K562 (cell line): ENCODE measurements at places on chromosomes 4 and X.

DNA sequence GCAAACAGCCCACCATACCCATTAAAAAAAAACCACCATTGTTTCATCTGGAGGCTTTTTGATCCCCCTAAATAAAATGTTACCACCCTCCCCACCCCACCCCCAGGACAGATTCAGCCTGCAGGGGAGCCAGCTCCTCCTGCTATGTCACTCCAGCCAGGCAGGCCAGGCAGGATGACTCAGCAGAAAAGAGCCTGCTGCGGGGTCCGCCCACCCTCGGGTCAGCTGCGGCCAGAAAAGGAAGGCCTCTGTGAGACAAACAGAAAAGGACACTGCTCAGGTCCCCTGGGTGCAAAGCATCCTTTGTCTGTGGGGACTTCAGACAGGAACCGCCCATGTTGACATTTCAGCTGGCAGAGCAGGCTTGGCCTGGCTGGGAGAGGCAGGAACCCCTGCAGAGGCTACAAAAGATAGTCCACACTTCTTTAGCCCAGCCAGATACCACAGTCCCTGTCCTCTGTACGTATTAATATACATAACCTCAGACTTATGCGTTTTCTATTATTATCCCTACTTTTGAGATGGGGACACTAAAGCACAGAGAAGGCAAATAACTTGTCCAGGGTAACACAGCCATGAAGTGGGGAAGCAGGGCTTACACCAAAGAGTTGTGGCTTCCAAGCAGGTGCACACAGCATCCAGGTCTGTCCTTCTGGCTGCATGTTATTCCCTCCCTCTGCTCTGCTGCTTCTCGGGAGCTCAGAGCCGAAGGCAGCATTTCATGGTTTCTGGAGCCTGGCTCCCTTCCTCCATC is 147.7 kb downstream of the CPEB2 start:
- DNase-seq: peak; percentile 92

GRCh38 chr4:60656171-60656570 is 544.0 kb upstream of the ADGRL3 start:
- DNase-seq: no peak

GRCh38 chrX:114635986-114636385 is 52.1 kb downstream of the HTR2C start:
- DNase-seq: no peak

DNA sequence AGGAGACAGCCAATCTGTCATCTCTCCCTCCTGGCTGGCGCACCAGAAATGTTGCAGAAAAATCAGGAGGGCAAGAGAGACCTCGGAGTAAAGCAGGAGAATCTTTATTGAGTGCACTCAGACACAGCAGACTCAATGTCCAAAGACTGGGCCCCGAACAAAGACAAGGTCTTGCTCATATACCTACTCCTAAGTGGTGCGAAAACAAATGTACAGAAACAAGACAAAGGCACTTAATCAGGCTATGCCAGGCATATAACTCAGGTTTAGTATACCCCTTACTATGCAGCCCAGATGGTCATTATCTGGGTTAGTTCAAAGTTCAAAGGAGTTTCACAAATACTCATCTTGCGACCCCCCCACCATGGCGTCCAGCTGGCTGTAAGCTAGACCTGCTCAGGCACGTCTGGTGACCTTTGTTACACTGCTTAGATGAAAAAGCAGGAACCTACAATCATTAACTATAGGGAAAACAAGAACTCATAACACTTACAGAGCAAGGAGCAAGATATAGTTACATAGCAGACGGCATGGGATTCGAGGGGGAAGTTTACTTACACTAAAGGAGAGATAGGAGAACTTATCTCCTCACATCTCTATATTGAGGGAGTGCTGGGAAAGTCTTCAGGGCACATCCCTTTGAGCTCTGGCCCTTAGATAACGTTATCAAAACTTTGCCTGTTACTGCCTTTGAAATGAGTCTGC is 27.5 kb downstream of the SULT1E1 start:
- no peak for DNase-seq

DNA sequence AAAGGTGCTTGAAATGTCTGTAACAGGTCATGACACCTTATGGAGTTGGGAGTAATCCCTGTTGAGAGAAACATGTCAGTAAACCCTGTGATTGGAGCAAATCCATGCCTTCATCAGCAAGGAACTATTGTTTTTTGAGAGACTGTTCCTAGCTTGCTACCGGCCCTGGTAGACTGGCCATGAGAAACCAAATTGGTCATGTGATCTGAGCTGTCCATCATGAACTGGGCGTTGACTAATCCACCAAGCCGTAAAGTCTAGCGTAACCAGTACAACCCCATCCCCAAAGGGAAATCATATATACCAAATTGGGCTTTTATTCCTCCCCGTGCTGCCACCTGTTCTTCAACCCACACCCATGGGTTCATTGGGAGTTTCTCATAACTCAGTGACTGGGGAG is 143.7 kb downstream of the PHF8 start:
- DNase-seq: no peak

GRCh38 chr4:76634220-76634619 is 199.2 kb downstream of the SHROOM3 start:
- DNase-seq: no peak

DNA sequence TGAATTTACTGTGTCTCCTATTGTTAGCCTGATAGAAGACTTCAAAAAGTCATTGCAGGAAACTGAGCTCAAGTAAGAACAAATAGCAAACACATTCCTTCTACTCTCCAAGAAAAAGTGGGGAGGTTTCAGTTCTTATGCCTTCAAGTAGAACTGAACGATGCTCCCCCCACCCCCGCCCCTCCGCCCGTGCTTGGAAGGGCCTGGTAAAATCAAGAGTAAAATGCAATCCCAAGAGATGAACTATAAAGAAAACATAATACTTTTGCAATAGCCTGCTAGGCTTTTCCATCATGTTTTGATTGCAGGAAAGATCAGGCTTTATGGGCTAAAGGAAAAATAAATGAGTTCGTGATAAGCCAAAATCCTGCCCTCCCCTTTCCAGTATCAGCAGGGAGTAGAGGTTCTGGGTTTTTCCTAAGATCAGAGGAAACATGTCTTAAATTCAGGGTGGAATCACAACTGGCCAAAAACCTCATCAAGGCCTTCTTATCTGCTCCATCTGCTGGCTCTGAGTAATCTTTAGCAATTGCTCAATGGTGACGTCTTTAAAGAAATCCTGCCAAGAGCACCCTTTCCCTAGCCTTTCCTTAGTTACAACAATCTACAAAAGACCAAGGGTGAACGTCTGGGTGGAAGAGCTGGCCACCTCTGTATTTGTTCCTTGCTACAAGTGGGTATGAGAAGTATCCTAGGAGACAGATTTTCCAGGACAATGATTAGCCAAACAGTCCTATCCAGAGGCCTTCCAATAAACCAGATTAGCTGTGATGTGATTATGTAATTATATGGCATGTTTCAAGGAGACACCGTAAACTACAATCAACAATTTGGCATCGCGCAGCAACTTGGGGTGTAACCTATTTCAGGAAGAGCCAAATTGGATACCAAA is 66.3 kb upstream of the FAM9C start:
- no peak for DNase-seq

- DNase-seq: peak; percentile 63
These were observed 115.1 kb downstream of the RBM47 start for GRCh38 chr4:40514497-40514951.

GRCh38 chr4:87865288-87865687 is 32.5 kb downstream of the MEPE start:
- no peak for DNase-seq

GRCh38 chrX:129347291-129347690 is 176.0 kb downstream of the SMARCA1 start:
- no peak for DNase-seq

- DNase-seq: no peak
These were observed 74.7 kb upstream of the INTU start for GRCh38 chr4:127558088-127558487.

GRCh38 chr4:140243278-140243753 is 89.3 kb upstream of the MAML3 start:
- no peak for DNase-seq

GRCh38 chr4:111689214-111689613 is 456.0 kb upstream of the FAM241A start:
- DNase-seq: no peak

DNA sequence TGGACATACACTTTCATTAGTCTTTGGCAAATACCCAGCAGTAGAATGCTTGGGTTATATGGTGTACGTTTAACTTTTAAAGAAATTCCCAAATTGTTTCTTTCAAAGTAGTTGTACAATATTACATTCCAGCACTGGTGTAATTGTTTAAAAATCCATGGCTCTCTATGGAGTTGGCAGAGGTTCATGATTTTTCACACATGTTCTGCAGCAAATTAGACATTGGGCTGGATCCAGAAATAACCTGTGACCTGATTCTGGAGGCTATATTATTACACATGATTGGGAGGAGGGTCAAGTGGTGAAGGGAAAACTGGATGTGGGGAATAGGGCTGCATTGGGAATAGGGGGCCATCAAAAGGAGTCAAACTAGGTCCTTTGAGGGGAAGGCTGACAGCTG is 41.9 kb downstream of the MAMLD1 start:
- DNase-seq: no peak

DNA sequence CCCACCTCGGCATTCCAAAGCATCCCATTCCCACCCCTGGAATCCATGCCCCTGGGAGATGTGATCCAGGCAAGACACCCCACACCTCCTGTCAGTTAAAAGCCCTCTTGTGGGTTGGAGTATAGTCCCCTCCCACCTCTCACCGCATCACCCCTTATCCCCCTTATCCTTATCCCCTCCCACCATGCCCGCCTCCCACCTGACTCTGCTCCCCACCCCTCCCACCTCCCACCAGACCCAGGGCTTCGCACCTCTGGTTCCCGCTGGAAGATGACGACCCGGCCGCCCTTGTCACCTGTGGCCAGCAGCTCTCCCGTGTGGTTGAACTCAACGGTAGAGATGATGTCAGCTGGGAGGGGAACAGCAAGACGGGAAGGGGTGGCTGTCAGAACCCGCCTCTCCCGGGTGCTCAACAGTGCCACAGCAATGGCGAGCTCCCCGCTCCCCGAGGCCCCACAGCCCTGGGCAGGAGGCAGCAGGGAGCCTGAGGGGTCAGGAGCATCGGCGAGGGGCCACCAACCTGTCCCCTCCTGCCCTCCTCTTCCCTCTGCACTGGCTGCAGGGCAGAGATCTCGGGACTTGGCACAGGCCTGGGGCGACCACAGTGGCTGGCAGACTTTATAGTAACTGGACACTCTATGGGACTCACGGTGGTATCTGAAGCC is 91.5 kb downstream of the PPP2R2C start:
- DNase-seq: no peak

DNA sequence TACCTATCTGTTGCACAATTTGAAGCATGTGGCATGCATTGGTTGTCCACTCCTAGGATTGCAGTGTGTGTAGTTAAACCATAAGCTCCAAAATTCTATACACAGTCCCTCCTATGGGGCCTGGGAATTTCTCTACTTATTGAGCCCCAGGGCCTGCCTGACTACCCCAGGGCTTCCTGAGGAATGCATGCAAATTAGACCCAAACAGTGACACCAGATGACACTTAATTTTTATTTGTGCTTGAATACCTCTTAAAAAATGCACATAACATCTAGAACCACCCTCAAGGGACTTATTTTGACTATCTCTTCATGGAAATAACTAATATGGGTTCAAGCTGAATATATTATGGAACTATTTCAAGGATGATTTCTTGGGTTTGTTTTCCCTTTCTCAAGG is 236.4 kb downstream of the PPP1R2C start:
- DNase-seq: no peak

DNA sequence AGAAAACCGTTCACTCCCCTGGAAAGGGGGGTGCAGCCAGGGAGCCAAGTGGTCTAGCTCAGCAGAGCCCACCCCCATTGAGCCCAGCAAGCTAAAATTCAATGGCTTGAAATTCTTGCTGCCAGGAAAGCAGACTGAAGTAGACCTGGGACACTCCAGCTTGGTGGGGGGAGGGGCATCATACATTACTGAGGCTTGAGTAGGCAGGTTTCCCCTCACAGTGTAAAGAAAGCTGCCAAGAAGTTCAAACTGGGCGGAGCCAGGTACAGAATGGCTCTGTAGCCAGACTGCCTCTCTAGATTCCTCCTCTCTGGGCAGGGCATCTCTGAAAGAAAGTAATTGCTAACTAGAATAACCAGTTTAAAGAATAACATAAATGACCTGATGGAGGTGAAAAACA is 372.3 kb upstream of the F9 start:
- no peak for DNase-seq

- no peak for DNase-seq
These were observed 77.0 kb downstream of the ZNF827 start for GRCh38 chr4:145861336-145862318.

DNA sequence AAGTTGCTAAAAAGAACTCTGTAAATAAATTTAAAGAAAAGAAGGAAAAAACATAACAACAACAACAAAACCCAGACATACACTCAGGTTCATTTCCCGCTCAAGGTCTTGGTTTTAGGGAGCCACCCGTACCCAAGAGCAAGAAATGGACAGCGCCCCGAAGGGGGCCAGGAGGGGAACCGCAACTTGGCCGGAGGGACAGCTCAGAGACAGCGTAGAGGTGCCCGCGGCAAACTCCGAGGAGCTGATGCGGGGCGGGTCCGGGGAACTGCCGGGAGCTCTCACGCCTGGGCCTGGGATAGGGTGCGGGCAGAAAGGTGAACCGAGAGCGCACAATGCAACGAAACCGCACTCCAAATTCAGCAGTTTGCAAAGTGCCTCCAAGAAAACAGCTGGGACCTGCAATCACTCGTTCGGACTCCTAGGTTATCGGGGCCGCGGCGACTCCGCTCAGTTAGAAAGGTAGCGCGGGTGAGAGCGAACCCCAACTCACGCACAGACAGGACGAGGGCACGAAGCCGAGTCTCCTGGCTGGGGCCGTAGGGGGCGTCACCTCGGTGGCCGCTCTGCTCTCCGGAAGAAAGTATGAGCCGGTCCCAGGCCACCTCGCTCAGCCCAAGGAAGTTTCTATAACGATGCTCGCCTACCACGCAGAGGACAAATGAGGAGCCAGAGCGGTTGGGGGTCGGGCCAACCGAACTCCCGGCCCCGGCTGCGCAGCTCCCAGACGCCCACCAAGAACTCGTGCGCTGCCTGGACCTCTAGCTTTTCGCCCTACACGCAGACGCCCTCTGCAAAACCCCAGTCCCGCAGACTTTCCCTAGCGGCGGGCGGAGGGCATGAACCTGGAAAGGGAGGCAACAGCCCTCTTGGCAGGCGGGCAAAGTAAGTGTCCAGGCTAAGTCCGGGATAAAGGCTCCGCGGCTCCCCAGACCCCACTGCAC is 1.4 kb downstream of the NDNF start:
- DNase-seq: no peak

- DNase-seq: no peak
These were observed 123.9 kb downstream of the KDR start for GRCh38 chr4:55001538-55001937.

DNA sequence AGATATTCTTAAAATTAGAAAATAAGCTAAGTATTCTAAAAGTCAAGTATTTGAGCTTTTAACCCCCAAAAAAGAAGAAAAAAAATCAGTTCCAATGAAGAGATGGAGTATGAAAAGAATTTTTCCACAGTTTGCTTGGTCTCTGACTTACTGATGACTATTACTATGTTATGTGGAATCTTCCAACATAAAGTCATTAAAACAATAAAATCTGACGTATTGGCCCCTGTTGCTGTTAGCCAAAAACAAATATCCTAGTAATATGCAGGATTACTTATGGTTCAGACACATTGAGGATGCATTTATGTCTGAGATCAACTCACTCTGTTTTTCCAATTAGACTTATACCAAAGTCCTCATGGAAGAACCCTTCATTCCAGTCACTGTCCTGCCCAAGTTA is 517.2 kb upstream of the ADGRL3 start:
- DNase-seq: no peak

GRCh38 chr4:142832022-142832421 is 14.1 kb downstream of the INPP4B start:
- DNase-seq: no peak
